ENCODE measurements at places on chromosomes 13 and 19.

DNA sequence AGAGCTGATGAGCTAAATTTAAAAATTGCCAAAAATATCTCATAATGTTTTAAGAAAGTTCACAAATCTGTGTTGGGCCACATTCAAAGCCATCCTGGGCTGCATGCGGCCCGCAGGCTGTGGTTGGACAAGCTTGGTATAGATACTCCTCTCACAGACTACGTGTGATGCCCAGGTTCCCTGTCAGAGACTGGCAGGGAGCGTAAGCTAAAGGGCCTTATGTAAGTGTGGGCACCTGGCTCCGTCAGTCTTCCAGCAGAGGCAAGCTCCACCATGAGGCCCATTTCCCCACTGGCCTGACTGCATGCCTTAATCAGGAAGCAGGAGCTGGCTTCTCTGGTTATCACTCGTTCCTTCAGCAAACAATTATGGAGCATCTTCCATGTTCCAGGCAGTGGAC lies 200.2 kb downstream of the FOXO1 start:
- DNase-seq, result no peak

DNA sequence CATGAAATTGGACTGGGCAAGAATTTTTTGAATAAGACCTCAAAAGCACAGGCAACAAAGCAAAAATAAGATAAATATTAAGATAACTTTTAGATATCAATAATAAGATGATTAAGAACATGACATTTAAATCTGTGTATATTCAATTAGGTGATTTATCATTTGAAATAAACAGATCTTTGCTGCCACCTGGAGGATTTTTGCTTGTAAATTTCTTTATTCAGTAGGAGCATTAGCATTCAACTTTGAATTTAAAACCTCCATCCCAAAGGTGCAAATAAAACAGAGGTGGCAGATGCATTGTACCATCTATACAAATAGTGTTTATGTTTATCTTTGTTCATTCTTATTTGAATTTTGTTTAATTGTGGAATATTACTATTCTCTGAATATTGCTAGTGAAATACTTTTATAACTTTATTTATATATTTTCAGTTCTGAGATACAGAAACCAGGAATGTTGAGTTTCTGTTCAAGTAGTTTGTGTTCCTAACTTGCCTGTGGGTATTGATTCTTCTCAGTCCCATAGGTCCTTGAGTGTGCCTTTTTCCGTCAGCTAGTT lies 20.9 kb downstream of the COG6 start:
- no peak for DNase-seq

- no peak for DNase-seq
Measured at GRCh38 chr13:58858870-58859371, 1227.4 kb downstream of the PCDH17 start.

GRCh38 chr19:15144046-15144646 lies 36.9 kb downstream of the SYDE1 start:
- no peak for DNase-seq

DNA sequence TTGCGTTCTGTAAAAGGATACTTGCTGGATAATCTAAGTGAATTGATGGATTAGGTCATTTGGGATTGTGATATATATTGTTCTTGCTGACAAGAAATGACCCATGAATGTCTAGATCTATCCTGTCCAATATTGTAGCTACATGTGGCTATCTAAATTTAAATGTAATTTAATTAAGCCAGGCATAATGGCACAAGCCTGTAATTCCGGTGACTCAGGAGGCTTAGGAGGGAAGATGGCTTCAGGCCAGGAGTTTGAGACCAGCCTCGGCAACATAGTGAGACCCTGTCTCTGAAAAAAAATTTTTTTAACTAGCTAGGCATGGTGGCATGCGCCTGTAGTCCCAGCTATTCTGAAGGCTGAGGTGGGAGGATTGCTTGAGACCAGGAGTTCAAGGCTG lies 39.3 kb upstream of the AKAP11 start:
- no peak for DNase-seq

- DNase-seq, result no peak
Measured at GRCh38 chr19:49366110-49366509, 2.4 kb downstream of the DKKL1 start.

- DNase-seq, result no peak
Measured at GRCh38 chr13:57813651-57814050, 182.1 kb downstream of the PCDH17 start.

- no peak for DNase-seq
Measured at GRCh38 chr13:62185631-62186255, 770.1 kb upstream of the PCDH20 start.

DNA sequence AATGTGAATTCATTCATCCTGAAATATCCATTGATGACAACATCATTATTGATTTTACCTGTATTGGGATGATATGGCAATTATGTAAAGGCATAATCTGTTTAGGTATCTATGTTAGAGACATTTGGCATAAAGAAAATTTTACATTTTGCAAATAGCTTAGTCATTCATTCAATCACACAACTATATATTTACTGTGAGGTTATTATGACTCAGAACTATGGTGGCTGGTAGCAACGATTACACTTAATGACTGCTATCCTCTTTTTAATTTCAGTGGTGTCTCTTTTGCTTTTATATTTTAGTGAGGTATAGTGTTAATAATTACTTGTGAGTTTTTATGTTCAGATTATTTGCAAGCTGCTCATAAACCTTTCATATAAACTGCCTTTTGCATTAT lies 955.9 kb downstream of the SLITRK6 start:
- DNase-seq, result no peak

- DNase-seq, result no peak
Measured at GRCh38 chr19:6068711-6069110, 41.6 kb downstream of the RFX2 start.

DNA sequence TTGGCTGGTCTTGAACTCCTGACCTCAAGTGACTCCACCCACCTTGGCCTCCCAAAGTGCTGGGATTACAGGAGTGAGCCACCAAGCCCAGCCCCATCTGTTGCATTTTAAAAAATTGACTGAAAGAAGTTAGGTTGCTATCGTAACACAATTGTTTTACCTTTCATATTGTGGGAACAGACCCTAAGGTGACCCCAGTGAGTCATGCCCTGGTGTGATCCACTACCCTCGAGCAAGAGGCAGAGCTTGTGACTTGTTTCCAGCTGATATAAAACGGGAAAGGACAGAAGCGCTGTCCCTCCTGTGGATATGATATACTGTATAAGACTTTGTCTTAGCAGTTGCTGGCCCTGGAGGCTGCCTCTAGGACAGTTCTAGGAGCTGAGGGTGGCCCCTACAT lies 308.6 kb downstream of the HS6ST3 start:
- no peak for DNase-seq

- peak; percentile 20 for DNase-seq
Measured at GRCh38 chr13:52738719-52739467, 727 bp downstream of the CNMD start.

DNA sequence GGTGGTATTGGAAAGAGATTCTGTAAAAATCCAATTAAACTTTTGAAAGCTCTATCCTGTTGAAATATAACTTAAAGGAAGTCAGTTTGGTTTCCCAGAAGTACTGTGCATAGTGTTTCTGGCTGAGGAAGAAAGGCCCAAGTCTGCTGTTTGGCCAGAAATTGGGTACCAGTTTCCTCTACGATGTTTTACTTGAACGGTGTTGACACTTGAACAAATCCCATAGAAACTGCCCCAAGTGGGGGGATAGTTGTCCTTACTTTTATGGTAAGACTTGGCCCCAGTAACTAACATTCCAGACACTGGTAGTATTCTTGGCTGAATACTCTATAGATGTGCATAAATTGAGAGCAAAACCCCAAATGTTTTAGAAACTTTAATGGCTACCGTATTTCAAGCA lies 14.2 kb downstream of the KLF5 start:
- DNase-seq, result no peak

GRCh38 chr13:26054896-26055295 lies 3.1 kb upstream of the SHISA2 start:
- no peak for DNase-seq

- no peak for DNase-seq
Measured at GRCh38 chr19:39969266-39969665, 1.7 kb upstream of the PSMC4 start.

Measured in amygdala (tissue), 56 donors.